ENCODE measurements at places on chromosomes 13 and 19.
A peak's percentile ranks its signal among the peaks of the same experiment; 100 is the strongest.

DNA sequence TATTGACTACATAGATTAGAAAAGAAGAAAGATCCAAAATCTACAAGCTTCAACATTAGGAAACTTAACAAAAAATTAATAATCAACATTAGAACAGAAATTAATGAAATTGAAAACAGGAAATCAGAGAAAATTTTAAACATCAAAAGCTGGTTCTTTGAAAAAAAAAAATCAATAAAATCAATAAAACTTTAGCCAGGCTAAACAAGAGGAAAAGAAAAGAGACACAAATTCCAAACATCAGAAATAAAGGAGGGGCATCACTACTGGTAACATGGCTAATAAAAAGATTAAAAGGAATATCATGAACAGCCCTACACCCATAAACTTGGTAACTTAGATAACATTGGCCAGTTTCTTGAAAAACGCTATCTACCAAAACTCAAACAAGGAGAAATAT, 110.2 kb downstream of the ATP11A start:
- no peak for DNase-seq

GRCh38 chr13:48876289-48876688, 99.4 kb upstream of the FNDC3A start:
- DNase-seq: no peak

GRCh38 chr13:109415057-109415456, 371.3 kb downstream of the IRS2 start:
- DNase-seq: no peak

DNA sequence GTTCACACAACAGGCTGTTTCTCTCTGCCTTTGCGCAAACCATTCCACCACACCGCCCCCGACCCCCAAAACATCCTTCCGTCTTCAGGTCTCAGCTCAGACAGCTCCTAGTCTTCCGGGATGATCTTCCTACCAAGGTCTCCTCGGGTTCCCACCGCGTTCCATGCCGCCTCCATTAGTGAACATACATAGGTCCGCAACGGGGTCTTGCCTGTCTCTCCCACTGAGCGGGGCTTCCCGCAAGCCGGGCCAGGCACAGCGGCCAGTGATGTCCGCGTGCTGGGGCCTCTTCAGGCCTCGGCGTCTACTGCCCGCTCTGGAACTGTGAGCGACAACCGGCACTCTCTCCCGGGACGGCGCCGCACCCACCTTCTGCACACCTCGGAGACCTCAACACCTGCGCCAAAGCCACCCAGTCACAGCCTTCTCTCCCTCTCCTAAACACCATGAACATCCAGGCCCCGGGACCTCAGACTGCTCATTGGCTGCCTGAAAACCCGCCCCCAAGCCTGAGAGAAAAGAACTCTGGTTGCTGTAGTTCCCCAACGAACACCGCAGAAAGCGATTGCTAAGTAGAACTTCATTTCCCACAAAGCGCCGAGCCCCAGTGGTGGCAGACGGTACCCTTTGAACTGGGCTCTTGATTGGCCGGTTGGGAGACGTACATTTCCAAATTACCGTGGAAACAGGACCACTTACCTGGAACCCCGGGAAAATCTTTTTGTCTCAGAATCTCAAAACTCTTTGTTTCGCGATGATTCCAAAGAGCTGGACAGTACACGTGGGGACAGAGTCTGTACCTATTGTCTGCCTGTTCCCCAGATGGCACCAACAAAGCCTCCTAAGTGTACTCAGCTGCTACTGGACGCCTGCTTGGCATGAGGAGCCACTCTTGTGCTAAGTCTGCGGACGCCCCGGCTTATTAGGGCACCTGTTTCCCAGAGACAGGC, 9.5 kb downstream of the DYRK1B start:
- DNase-seq: peak; percentile 97

- DNase-seq: no peak
Observed at GRCh38 chr19:55642153-55643002, 1.1 kb upstream of the ZNF581 start.

- DNase-seq: no peak
Observed at GRCh38 chr13:79593121-79593520, 112.2 kb downstream of the NDFIP2 start.

GRCh38 chr13:93865235-93865634, 614.2 kb downstream of the DCT start:
- DNase-seq: no peak

GRCh38 chr13:31885994-31886393, 145.6 kb upstream of the FRY start:
- DNase-seq: no peak

Measured in NCI-H1417 (cell line).